ENCODE measurements at places on chromosomes 1 and 21. TPM values are rescaled to one million over a fixed set of nuclear protein-coding genes. Genes with fewer than 3 reads are reported as not detected.

DNA sequence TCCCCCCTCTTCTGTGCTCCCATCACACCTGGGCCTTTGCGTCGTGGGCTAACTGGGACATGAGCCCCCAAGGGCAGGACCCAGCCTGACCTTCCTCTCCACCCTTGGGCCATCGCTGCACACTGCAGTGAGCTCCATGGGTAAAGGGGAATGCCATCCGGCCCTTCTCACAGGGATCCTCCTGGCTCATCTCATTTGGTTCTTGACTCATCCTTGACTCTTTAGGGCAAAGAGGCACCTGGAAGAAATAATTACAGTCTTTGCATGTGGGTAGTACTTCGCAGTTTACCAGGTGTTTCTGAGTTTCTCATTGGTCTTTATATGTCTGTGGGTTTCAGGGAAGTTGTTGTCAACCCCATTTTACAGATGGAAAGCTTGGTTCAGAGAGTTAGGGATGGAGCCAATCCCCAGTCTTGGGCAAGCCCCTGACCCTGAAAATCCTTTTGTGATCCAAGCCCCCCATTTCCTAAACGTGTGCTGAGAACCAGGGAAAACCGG is 59.3 kb upstream of the ID3 start:
- no peak for DNase-seq

Gene OR6N1
- not detected for total RNA-seq

DNA sequence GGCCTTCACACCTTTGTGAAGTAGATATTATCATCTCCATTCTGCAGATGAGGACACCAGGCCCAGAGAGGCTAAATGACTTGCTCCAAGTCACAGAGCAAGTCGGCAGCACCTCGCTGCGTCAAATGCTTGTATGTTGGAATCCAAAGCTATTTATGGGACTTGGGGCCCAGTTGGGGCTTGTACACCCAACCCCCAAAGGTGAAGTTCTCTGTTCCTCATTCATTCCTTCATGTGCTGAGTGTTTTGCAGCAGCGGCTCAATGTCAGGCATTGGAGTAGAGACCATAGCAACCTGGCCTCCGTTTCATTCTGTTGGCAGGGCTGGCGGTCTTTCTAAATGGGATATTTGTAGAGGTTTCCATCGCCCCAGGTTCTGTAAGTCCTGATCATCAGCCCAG is 113.4 kb upstream of the SLC25A33 start:
- no peak for DNase-seq

DNA sequence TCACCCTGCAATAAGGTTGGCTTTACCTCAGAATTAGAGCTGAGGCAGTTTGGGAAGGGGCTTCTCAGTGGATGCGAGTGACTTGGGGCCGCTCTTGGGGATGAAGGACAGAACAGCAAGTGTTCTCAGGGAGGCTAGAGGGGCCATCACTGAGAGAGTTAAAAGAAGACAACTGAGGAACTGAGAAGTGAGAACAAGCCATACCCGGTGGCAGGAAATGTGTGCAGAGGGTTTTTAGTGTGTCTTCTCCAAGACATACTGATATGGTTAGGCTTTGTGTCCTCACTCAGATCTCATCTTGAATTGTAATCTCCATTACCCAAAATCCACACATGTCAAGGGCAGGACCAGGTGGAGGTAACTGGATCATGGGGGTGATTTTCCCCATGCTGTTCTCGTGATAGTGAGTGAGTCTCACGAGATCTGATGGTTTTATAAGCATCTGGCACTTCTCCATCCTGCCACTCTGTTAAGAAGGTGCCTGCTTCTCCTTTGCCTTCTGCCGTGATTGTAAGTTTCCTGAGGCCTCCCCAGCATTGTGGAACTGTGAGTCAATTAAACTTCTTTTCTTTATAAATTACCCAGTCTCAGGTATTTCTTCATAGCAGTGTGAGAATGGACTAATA is 75.8 kb downstream of the PCBP3 start:
- DNase-seq = no peak

DNA sequence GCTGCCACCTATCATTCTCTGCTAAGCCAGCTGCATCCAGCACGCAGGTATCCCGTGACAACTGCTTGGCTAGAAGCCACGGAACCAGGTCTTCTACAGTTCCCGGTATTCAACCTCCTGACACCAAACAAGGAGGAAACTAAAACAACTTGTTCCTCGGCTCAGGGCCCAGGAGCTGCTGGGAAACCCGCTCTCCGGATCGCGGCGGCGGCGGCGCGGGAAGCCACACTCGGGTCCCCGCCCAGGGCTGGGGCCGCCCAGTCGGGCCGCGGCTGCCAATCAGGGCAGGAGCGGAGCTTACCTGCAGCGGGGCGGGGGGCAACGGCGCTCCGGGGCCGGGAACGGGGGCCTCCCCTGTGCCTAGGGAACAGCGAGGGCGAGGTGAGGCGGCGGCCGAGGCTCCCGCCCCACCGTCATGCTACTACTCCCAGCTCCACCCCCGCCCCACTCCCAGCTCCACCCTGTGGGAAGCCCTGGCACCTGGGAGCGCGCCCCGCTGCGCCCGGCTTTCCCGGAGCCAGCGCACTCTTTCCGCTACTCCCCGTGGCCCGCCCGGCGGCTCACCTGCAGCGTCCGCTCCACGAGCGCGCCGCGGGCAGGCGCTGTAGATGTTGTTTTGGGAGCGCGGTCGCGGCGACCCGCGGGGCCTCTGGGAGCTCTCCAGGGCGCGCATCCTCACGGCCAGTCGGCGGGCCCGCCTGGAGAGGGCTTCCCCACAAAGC is 12.1 kb downstream of the IL24 start:
- DNase-seq = peak; percentile 75

Gene ACKR1
- 0.43 TPM for total RNA-seq

Gene ETV3L
- total RNA-seq = not detected

Gene PAQR6
- 3.3 TPM for total RNA-seq

Gene F13B
- 42.2 TPM for total RNA-seq

- no peak for DNase-seq
Measured at GRCh38 chr1:185581961-185582725, 152.0 kb upstream of the HMCN1 start.

DNA sequence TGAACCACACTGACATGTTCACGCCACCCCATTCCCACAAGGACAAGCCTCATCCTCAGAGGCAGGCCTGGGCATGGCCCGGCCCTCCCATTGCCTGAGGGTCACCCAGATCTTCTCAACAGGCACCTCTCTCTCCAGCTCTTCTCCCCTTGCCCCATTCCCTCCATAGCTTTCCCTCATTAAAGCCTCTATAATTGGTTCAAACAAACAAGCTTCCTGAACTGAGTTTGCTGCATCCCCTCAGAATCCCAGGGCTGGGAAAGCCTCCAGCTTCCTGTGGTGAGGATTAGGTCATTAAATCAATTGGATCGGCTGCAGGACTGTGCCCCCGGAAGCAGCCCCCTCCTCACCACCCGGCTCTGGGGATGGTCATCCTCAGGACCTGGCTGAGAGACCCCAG is 18.9 kb downstream of the CTNNBIP1 start:
- no peak for DNase-seq

DNA sequence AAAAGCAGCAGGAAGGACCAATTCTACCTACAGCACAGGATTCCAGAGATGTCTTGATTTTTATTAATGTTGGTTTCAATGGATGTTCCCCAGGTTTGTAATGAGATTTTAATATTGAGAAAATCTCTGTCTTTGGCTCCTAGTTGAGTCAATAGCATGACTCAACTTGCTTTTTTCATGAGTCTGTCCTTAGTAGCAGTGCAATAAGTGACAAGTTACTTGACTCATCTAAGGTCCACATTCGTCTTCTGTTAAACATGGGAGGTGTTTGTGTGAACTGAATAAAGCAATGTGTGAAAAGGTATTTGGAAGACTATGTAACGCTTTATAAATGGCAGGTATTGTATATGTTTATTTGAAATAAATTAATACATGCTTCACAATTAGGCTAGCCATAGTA is 645.0 kb upstream of the PTBP2 start:
- DNase-seq = no peak

GRCh38 chr1:170150016-170150415 is 4.3 kb downstream of the NTMT2 start:
- DNase-seq = no peak

DNA sequence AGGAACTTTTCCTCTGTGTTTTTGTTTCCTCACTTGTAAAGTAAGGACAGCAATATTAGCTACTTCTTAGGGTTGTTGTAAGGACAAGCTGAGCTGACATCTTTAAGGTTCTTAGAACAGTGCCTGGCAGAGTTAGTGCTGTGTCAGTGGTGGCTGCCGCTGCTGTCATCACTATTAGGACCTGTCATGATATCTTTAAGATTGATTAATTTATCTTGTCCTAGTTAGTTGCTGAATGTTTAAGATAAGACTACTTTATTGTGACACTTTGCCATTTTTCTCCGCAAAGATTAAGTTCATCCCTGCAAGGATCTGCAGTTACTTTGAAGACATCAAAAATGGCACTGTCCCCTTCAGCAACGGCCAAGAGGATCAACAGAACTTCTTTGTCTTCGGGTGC is 40.1 kb upstream of the GPR88 start:
- DNase-seq = no peak

Gene DIRAS3
- 3.9 TPM for total RNA-seq

DNA sequence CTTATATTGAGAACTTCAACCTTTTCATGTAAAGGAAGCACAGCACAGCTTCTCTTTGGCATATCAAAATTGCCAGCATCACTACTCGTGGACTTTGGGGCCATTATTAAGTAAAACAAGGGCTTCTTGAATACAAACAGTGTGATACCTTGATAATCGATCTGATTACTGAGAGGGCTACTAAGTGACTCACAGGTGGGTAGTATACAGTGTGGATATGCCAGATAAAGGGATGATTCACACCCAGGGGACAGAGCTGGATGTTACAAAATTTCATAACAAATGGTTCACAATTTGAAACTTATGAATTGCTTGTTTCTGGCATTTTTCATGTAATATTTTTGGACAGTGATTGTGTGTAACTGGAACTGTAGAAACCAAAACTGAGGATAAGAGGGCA is 15.4 kb downstream of the HDAC1 start:
- DNase-seq = no peak

DNA sequence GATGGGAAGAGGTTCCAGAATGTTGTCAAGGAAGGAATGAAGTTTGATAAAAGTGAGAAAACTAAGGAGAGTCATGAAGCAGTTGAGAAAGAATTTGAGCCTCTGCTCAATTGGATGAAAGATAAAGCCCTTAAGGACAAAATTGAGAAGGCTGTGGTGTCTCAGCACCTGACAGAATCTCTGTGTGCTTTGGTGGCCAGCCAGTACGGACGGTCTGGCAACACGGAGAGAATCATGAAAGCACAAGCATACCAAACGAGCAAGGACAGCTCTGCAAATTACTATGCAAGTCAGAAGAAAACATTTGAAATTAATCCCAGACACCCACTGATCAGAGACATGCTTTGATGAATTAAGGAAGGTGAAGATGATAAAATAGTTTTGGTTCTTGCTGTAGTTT is 142.8 kb downstream of the CDC7 start:
- no peak for DNase-seq

DNA sequence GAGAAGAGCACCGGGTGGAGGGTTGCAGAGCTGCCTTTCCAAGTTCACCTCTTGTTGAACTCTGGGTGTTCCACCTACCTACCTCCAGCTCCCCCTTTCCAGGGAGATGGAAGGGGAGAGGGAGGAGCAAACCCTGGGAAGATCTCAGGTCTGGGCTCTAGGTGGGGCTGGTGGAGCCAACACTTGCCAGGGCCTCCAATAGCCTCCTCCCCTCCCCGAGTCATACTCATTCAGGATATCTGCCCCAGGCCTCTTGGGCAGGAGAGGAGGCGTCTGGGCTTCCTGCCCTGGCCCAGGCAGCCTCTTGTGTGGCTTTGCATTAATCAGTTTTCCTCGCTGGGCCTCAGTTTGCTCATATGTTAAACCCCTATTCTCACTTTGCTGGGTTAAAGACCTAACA is 13.4 kb downstream of the RAP1GAP start:
- no peak for DNase-seq

- no peak for DNase-seq
Measured at GRCh38 chr21:31282095-31282709, 61.9 kb downstream of the TIAM1 start.

DNA sequence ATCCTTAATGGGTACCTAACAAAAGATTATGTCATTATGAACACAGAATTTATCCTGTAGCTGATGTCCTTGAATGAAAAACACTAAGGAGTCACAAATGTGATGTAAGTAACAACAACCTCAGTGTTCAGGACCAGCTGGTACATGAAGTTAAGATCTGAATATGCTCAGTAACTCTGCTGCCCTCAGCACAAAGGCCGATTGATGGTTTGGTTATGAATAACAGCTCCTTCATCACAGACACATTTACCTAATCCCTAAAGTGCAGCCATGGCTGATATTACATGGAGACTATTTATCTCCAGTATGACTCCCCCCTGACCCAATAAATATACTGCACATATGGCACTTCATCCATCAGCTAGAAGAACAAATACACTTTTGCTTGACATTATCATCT is 75.2 kb downstream of the PLPPR5 start:
- DNase-seq = no peak

GRCh38 chr1:217574265-217574949 is 56.5 kb downstream of the GPATCH2 start:
- no peak for DNase-seq

DNA sequence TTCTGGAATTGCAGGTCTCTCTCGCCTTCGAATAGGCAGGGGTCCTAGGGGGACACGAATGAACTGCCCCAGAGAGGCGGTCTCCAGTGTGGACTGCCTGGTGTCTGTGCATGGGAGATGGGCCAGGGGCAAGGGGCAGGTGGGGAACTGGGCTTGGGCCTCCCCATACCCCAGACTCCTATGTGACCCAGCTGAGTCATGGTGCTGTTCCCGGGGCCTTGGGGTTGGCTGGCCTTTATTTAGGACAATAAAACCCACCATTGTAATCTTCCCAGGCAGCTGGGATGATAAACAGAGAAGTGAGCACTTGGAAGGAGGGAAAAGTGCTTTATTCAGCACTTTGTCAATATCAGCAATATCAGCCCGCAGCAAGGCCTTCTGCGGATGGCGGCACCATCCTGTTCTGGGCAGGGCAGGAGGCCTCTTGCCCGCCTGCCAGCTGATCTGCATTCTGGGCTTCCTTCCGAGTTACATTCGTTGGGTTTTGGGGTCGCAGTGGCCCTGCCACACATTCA is 209.0 kb upstream of the TMEM51 start:
- DNase-seq = no peak

Data from left lobe of liver (tissue), 2 donors.